Stimulated activated CD8-positive, alpha-beta memory T cell treated with anti-CD3 and anti-CD28 coated beads, Interleukin-12 subunit alpha, Interleukin-12 subunit beta, amount 100 ng/mL, for 1 hour (primary cell): ENCODE measurements at places on chromosomes 12 and 14.
A peak's percentile ranks its signal among the peaks of the same experiment; 100 is the strongest.

DNA sequence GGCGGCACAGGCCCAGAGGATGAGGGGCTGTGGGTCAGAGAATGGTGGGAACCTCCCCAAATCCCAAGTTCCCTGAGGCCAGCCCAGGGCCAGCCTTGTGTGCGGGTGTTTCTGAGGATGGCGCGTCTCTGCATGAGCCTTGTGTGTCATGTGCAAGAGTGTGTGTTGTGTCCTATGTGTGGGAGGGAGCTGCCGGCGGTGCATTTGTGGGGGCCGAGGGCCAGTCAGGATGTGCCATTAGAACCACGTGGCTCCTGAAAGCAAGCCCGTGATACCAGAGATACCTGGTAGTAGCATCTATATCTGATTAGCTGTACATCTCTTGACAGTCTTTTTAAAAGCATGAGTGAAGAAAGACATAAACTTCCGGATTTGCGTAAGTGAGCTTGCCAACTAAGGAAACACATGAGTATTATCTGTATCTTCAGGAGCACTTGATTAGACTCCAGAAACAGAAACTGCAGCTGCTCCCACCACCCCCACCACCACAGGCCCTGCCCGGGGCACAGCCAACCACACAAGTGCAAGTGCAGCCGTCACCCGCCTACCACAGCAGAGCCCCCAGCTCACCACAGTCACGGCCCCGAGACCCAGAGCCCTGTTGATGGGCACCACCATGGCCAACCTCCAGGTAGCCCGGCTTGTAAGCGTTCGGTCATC, 19.2 kb downstream of the DDX51 start:
- DNase-seq = no peak

DNA sequence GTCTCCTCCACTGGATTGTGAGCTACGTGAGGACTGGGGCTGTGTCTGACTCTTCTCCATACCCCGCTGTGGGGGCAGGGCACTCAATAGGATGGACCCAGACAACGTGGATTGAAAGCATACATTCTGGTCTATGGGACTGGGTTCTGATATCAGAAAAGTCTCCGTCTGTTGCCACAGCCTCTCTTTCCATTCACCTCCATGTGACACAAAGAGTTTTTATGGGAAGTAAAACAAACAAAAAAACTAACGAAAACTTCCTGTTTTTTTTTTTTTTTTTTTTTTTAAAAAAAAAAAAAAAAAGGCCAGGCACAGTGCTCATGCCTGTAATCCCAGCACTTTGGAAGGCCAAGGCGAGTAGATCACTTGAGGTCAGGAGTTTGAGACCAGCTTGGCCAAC, 44.7 kb downstream of the SLC8A3 start:
- DNase-seq = no peak

DNA sequence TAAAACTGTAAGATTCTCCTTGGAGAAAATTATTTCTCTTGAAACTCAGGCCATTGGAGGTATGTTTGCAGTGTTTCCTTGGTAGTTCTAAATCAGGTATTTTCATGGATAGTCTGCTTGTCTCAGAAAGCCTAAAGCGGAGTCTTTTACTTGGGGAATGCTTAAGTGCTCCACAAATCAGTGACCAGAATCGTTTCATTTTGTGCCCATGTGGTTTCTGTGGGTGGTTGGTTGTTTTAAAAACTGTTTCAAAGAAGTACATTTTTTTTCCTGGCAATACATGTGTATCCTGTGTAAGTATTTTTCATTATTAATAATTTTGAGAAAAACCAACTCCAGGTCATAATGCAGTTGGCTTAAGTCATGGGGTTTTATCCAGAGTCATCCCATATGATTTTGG, 33.6 kb downstream of the CCDC91 start:
- DNase-seq = no peak

GRCh38 chr14:53273671-53274072, 120.5 kb upstream of the DDHD1 start:
- no peak for DNase-seq

GRCh38 chr14:72610831-72611200, 283.1 kb downstream of the DPF3 start:
- no peak for DNase-seq

GRCh38 chr12:130465046-130465445, 127.4 kb downstream of the PIWIL1 start:
- no peak for DNase-seq

DNA sequence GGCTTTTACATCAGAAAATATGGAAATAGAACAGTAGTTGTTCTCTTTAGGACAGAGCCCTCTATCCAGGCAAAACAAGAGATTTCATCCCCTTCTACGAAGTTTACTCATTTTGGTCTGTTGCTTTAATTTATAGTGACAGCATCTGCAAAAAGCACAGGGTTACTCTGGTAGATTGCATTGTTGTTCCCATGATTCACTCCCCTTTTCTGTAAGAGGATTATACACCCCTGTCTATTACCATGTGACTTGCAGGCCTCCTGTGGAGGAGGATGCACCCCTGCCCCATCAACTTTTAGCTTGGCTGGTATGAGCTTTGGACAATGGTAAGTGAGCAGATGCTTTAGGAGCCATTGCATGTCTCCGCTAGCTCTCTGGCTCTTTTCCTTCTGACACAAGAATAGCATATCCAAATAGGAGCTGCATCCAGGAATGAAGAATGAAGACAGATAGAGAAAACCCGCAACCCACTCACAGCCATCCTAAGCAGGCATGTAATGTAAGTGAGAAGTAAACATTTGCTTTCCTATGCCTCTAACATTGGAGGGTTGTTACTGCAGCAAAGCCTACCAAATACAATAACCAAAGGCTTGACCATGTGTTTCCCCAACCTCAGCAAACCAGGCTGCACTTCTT, 304.2 kb downstream of the AKAP6 start:
- no peak for DNase-seq

DNA sequence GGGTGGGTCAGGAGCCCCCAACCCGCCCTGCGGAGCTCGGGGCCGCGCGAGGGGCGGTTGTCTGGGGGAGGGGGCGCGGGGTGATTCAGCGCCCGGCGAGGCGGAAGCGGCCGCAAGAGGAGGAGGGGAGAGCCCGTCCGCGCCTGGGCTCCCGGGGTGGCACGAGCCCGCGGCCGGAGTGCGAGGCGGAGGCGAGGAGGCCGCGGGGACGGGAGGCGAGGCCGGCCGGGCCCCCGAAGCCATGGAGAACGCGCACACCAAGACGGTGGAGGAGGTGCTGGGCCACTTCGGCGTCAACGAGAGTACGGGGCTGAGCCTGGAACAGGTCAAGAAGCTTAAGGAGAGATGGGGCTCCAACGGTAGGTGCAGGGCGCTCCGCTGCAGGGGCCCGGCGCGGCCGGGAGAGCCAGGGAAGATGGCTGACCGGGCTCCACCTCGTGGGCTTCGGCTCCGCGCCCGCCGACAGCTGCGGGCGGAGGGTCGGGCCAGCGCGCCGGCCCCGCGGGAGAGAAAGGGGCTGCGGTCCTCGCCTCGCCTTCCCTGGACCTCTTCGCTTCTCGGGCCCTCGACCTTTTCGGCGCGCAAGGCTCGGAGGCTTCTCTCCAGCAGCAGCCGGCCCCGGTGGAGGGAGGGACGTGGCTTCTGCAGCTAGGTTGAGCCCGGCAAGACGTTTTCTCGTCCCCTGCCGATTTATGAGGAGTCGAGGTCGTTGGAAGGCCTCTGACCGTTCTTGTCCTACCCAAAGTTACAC, 677 bp downstream of the ATP2A2 start:
- DNase-seq = peak; percentile 21

GRCh38 chr12:104454997-104455396, 1.8 kb upstream of the CHST11 start:
- DNase-seq = no peak

DNA sequence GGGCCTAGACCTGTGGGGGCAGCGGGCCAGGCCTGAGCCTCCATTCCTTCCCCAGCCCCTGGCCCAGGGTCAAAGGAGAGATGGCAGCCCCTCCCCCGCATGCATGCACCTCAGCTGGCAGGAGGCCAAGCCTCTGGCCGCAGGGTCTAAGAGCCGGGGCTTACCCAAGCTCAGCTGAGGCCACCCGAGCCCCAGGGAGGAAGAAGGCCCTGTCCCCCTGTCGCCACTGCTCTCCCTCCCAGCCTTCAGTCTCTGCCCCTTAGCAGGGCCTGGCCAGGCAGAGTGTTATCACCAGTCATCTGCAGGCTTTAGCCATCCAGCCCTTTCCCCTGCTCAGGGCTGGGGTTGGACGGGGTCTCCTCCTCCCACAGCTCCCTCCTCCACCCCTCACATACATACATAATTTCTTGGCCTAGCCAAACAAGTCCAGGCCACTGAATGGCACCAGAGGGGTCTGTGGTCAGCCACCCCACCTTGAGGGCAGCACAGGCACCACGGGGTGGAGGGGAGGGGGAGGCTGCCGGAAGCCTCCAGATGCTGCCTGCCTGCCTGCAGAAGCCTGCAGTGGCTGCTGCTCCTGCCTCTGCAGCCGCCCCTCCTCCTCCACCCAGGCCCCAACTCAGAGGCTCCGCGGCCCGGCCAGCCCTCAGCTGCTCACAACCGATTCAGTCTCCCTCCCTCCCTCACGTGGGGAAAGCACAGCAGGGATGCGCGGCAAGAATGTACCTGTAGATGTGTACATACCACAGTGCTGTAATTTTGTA, 22.8 kb downstream of the RAB35 start:
- DNase-seq = no peak

GRCh38 chr12:96206936-96207662, 12.9 kb downstream of the ELK3 start:
- DNase-seq = no peak

DNA sequence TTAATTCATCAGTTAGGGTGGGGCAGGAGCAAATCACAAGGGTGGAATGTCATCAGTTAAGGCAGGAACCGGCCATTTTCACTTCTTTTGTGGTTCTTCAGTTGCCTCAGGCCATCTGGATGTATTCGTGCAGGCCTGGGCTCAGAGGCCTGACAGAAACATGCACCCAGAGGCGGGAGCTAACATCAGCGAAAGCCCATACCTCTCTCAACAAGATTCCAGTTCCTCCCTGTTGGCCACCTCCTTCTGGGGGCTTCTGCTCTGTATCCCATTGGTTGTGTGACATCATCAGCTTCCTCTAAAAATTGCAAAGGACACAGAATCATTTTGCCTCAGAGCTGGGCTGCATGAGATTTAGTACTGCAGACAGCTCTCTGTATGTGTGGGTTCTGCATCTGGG, 134.3 kb downstream of the ZNF664 start:
- DNase-seq = no peak

GRCh38 chr14:57482120-57482519, 11.5 kb downstream of the CCDC198 start:
- no peak for DNase-seq

DNA sequence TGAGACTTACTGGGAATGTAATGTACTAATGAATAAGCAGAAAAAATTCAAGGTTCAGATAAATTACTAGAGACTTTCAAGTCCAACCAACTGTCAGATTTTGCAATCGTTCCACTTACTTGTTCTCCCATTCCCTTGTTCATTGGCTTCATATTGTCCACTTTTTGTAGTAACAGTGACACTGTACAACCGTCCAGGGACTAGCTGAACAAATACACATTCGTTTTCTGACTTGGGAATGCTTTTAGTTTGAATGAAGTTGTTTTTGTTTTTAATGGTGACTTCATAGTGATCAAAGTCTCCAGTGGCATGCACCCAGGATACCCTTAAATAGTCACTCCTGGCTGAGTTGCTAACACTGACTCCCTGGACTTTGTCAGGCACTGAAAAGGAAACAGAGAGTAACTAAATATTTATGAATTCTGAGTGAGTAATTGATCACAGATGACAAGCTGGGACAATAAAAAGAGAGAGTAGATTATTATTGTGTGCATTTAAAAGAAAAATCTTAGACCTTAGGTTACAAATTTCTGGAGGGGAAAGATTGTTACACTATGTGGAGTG, 65.4 kb downstream of the PTPRB start:
- no peak for DNase-seq

GRCh38 chr14:31090883-31091764, 64.9 kb upstream of the STRN3 start:
- DNase-seq = no peak
